ENCODE measurements at places on chromosomes 2 and 18. TPM values are rescaled to one million over a fixed set of nuclear protein-coding genes. Genes with fewer than 3 reads are reported as not detected.

- DNase-seq = no peak
Observed at GRCh38 chr2:46574457-46575355, 95.3 kb downstream of the TMEM247 start.

SERPINB13 gene
- 228 TPM for total RNA-seq

GRCh38 chr2:172640389-172640788, 84.5 kb downstream of the PDK1 start:
- DNase-seq = no peak

GRCh38 chr2:96642564-96643360, at the start of gene FER1L5:
Gene FER1L5 (plus strand): TSS chr2:96642764. CDS start chr2:96642837, 73 bp downstream.
- DNase-seq = no peak

DNA sequence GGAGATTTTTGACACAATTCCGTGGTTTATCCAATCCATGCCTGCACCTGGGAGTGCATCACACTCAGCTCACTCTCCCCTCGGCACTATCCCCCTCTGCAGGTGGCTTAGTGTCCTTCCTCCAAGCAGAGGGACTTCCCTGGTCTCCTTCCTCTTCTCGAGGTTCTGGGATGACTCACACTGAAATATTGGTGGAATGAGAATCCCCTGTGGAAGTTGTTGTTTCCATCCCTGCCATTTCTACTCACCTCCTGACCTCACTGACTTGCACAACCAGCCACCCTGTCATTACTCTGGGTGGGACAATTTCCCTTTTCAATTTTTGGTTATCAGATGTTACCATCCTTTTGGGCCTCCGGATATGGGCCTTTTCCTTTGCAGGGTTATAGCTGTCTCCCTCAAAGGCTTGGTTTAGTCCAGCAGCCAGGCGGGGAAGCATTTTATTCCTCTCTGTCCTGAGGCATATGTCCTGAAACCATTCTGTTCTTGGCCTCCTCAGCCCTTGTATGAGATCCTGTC, 59.9 kb downstream of the PTPRM start:
- no peak for DNase-seq

GRCh38 chr2:149885468-149885867, 297.9 kb upstream of the MMADHC start:
- no peak for DNase-seq

DNA sequence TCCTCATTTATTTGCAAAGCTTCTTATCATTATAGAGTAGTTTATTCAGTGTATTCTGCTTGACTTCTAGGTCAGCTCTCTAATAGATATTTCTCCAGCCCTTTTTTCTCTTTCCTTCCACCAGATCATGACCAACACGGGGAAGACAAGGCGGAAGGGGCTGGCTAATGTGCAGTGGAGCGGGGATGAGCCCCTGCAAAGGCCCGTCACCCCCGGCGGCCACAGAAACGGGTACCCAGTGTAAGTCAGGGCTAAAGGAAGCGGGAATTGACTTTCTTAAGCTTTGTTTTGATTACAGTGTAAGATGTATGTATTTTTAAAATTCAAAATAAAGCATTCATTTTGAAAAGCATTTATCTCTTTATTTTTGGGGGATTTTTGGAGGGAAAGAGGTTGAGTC, 50.7 kb upstream of the B3GNT7 start:
- DNase-seq = no peak

All from esophagus squamous epithelium (tissue), 5 donors.